RWPE2 (cell line): ENCODE measurements at places on chromosomes 7 and 10.
A peak's percentile ranks its signal among the peaks of the same experiment; 100 is the strongest.

- H3K4me1 ChIP-seq, result peaks cover 15% of the 10 kb centered on the region
- H3K27me3 ChIP-seq, result no peaks in the 10 kb centered on the region
- no peak overlapping the region for H3K27ac ChIP-seq
- H3K36me3 ChIP-seq, result no peaks in the 10 kb centered on the region
Observed at GRCh38 chr7:30175636-30176147, 40.9 kb downstream of the MTURN start.

GRCh38 chr7:135342887-135343286 is 109.2 kb downstream of the STRA8 start:
- H3K36me3 ChIP-seq, result no peaks in the 10 kb centered on the region
- DNase-seq, result no peak
- H3K27ac ChIP-seq, result no peak overlapping the region
- no peaks in the 10 kb centered on the region for H3K4me1 ChIP-seq

DNA sequence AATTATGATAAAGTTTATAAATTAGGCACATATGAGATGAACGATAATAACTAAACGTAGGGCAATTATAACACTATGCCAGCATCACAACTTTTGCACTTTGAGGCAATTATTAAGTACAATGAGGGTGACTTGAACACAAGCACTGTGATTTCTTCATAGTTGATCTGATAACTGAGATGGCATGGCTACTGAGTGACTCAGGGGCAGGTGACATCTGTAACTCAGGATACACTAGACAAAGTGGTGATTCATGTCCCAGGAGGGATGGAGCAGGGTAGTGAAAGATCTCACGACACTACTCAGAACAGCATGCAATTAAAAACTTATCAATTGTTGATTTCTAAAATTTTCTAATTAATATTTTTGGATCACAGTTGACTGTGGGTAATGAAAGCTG is 98.3 kb upstream of the ARHGAP21 start:
- H3K27me3 ChIP-seq, result no peaks in the 10 kb centered on the region
- H3K27ac ChIP-seq, result peak overlapping the region; percentile 85
- H3K36me3 ChIP-seq, result no peaks in the 10 kb centered on the region
- peaks cover 50% of the 10 kb centered on the region for H3K4me1 ChIP-seq
- DNase-seq, result no peak

DNA sequence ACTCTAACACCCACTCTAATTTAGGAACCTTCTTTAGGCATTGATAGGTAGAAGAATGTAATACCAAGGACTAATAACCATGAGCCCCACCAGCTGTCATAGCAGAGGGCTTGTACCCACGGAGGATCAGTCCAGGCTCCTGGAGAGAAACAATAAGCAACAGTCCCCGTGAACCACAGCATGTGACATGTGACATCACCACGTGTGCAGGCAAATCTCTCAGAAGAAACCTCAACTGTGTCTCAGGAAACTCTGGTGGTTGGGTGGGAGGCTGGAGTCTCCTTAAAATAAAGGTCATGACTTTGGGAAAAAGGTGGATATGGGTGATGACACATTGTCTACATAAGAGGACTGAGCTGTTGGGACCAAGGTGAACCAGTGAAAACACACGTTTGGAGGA is 653.9 kb upstream of the FOXK1 start:
- H3K4me3 ChIP-seq, result no peak overlapping the region
- no peaks in the 10 kb centered on the region for H3K27me3 ChIP-seq
- no peaks in the 10 kb centered on the region for H3K36me3 ChIP-seq
- no peak for DNase-seq

- H3K27ac ChIP-seq, result no peak overlapping the region
- no peaks in the 10 kb centered on the region for H3K4me1 ChIP-seq
- no peaks in the 10 kb centered on the region for H3K27me3 ChIP-seq
- no peaks in the 10 kb centered on the region for H3K36me3 ChIP-seq
- H3K4me3 ChIP-seq, result no peak overlapping the region
- no peak for DNase-seq
Observed at GRCh38 chr7:117784315-117784714, 88.9 kb downstream of the CTTNBP2 start.

GRCh38 chr10:59108296-59108870 is 68.1 kb upstream of the PHYHIPL start:
- no peaks in the 10 kb centered on the region for H3K36me3 ChIP-seq
- DNase-seq, result no peak
- no peak overlapping the region for H3K27ac ChIP-seq
- H3K4me3 ChIP-seq, result no peak overlapping the region
- no peaks in the 10 kb centered on the region for H3K27me3 ChIP-seq

GRCh38 chr10:7412237-7412927 is 1.5 kb upstream of the SFMBT2 start:
- no peaks in the 10 kb centered on the region for H3K36me3 ChIP-seq
- H3K4me1 ChIP-seq, result no peaks in the 10 kb centered on the region
- peak; percentile 41 for DNase-seq

- no peaks in the 10 kb centered on the region for H3K27me3 ChIP-seq
- H3K4me3 ChIP-seq, result no peak overlapping the region
- no peaks in the 10 kb centered on the region for H3K4me1 ChIP-seq
- H3K27ac ChIP-seq, result no peak overlapping the region
- DNase-seq, result no peak
Observed at GRCh38 chr10:13823096-13823708, 236.4 kb downstream of the PRPF18 start.

DNA sequence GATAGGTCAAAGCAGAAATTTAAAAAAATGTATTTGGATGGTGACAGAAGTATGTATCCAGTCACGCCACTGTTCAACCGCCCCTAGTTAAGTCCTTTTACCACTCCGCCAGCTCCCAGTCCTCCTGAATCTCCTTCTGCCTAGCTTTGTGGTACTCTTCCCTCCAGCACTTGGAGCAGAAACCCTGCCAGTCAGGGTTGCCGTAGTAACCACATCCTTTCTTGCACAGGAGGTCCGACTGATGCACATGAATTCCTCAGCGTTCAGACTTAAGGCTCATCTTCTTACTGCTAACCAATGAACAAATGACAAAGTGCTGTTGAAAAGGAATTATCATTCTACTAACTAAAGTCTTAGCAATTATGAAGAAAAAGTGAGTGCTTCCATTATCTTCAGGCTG is 175.3 kb upstream of the KCTD7 start:
- H3K27ac ChIP-seq, result no peak overlapping the region
- H3K36me3 ChIP-seq, result peaks cover 5% of the 10 kb centered on the region; the same call in 1 of the 2 replicates
- no peak for DNase-seq
- no peak overlapping the region for H3K4me3 ChIP-seq
- H3K4me1 ChIP-seq, result no peaks in the 10 kb centered on the region

DNA sequence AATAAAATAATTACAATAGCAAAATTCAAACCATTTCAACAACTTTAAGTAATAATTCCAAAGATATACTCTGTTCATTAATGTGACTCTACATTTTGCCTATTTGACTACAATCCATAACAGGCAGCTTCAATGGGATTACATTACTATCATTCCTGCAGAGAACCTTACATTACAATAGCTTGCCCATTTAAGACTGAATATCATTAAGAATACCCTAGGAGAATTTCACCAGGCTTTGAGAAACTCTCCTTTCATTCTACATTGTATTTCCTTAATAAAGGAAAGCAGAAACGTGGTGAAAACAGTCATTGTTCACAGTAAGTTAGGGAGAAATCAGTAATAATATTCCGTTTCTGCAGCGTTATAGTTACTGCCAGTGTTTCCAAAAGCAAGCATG is 209.5 kb downstream of the GLI3 start:
- no peak for DNase-seq
- H3K27me3 ChIP-seq, result no peaks in the 10 kb centered on the region
- H3K4me3 ChIP-seq, result no peak overlapping the region
- peaks cover 30% of the 10 kb centered on the region; the same call in 1 of the 2 replicates for H3K36me3 ChIP-seq

- H3K4me3 ChIP-seq, result no peak overlapping the region
- H3K36me3 ChIP-seq, result no peaks in the 10 kb centered on the region
- no peak overlapping the region for H3K27ac ChIP-seq
Observed at GRCh38 chr10:32199714-32200394, 143.6 kb upstream of the KIF5B start.
